ENCODE measurements at places on chromosomes 5 and 9.

GRCh38 chr5:154593071-154593470 is 115.0 kb upstream of the HAND1 start:
- no peak for DNase-seq

DNA sequence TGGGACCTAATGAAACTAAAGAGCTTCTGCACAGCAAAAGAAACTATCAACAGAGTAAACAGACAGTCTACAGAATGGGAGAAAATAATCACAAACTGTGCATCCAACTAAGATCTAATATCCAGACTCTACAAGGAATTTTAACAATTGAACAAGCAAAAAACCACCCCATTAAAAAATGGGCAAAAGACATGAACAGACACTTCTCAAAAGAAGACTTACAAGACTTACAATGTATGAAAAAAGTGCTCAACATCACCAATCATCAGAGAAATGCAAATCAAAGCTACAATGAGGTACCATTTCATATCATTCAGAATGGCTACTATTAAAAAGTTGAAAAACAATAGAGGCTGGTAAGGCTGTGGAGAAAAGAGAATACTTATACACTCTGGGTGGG is 58.0 kb downstream of the SHOC1 start:
- DNase-seq, result no peak

DNA sequence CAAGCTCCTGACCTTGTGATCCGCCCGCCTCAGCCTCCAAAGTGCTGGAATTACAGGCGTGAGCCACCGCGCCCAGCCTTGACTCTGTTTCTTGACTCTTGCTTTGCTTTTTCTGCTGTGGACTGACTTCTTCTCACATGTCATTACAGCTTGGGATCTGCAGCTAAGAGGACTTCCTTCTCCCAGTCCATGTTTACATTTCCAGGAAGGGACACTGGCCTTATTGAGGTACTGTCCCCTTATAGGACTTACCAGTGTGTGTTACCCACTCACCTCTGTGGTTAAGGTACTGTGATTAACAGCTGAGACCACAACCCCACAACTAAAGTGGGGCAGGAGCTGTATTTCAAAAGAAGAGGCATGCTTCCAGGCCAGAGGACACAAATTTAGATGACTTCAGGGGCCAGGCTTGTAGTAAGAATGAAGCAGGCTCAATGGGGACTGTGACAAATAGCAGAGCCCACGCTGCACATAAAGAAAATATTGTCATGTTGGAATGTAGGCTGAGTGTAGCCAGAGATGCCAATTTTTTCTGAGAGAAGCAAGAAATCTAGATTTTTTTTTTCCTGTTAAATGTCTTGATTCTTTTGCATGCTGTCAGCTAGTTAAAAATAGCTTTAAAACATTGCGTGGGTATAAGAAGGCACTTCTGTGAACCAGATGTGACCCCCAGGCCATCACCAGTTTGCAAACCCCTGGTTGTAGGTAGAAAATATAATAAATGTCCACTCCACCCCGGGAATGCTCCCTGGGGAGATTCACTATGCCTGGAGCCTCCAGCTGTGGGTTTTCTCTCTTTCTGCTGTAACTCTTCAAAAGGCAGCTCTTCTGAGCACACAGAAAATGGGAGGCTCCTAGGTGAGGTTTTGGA is 75.0 kb downstream of the PTPDC1 start:
- DNase-seq, result no peak

DNA sequence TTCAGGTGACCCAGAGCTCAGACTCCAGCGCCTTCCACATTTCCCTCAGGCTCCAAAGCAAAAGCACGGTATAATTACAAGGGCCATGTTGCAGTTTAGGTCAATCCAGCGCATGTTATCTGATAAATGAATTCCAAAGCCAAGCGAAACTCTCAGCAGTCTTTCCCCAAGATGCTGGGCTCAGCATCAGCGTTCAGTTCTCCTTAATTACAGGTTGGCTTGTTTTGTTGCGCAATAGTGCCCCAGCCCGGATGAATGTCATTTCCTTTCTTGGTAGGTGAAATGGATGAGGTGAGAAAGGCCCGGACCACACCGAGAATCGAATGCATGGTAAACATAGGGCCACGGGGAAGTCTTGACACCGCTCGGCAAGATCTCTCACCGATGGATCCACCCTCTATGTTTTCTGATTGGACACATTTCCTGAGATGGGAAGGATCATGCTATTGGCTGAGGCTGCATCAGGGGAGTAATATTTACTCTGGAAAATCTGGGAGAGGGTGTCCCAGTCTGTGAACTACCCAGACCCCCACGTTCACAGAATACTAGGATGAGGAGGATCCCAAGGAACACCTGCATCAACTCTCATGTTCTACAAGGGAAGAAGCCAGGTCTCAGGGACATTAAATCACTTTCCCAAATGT is 221.2 kb upstream of the ANKRD55 start:
- DNase-seq, result no peak

DNA sequence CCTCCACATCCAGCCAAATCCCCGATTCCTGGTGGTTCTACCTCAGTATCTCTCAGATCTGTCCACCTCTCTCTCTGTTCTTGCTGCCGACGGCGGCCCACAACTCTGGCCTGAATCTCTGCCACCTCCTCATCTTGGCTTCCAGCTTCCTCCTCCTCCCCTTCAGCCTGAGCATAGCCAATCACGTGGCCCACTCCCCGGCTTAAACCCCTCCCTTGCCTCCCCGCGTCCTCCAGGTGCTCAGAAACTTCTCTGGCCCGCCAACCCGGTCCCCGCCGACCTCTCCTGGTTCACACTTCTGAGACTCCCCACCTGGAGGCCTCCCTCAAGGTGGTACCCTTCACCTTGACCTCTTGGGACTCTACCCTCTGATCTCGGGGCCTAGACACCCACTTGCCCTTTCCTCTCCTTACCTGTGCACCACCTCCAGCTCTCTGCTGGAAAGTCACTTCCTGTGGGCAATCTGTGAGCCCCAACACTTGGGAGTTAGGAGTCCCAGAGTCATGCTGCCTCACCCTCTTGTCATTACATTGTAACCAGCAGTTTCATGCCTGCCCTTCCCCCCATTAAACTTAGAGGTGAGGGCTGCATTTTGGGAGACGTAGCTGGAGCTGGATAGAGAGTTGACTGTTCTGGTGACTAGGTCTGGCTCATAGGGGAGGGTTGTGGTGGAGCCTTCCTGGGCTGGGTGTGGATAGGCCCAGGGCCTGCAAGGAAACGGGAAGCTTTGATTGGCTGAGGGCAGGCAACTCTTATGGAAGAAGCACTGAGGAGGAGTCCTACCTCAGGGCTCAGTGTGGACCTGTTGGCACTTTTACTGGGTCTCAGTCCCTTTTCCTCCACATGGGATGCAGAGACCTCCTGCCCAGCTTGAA is 4.5 kb upstream of the SET start:
- peak; percentile 85 for DNase-seq

- no peak for DNase-seq
Measured at GRCh38 chr9:120942186-120943001, 15.8 kb upstream of the TRAF1 start.

DNA sequence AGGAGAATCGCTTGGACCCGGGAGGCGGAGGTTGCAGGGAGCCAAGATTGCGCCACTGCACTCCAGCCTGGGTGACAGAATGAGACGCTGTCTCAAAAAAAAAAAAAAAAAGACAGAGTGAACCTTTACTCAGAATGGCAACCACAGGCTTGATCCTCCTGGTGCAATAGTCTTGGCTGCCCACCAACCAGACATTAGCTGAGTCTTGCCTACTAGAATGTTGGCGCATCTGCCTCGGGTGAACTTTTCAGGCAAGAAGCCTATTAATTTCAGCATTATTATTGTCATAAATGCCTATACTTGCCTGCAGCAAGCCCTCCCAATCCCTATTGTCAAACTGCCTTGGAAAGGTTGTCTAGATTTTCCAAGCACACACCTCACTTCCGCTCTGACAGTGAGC is 4.2 kb downstream of the SERINC5 start:
- no peak for DNase-seq

GRCh38 chr5:5782402-5782801 is 359.9 kb downstream of the ICE1 start:
- DNase-seq, result no peak

GRCh38 chr5:60365001-60365400 is 335.0 kb downstream of the DEPDC1B start:
- DNase-seq, result no peak

DNA sequence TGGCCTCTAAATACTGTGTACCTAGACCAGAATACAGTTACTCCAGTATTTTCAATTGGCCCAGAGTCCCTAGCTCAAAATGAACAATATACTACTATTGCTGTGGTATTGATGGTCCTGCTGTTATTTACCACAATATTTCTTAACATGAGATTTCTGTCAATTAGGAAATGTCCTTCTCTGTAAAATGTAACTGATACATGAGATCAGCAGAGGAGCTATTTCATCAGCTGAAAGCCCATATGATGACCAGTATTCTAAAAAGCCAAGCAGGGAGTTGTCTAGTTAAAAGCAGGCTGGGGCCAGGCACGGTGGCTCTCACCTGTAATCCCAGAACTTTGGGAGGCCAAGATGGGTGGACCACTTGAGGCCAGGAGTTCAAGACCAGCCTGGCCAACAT is 187.7 kb upstream of the PTGER4 start:
- no peak for DNase-seq

- DNase-seq, result peak; percentile 68
Measured at GRCh38 chr9:125558453-125559092, 148.4 kb downstream of the MAPKAP1 start.

GRCh38 chr9:113673726-113674125 is 202.4 kb upstream of the ZNF618 start:
- no peak for DNase-seq

- no peak for DNase-seq
Measured at GRCh38 chr5:53557386-53557785, 3.1 kb upstream of the NDUFS4 start.

DNA sequence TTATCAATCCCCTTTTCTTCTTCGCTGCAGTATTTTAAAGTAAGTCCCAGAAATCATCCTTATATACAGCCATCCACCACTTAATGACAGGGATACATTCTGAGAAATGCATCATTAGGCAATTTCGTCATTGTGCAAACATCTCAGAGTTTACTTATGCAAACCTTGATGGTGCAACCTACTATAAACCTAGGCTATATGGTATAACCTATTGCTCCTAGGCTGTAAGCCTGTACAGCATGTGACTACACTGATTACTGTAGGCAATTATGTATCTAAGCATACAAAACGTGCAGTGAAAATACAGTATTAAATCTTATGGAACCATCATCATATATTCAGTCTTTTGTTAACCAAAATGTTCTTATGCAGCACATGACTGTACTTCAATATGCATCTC is 36.8 kb downstream of the SAXO1 start:
- DNase-seq, result no peak

DNA sequence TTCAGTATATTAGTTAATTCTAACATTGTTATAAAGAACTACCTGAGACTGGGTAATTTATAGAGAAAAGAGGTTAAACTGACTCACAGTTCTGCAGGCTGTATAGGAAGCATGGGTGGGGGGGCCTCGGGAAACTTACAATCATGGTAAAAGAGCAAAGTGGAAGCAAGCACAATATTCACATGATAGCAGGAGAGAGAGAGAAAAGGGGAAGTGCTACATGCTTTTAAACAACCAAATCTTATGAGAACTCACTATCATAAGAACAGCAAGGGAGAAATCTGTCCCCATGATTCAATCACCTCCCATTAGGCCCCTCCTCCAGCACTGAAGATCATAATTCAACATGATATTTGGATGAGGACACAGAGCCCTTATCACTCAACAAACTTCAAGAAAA is 324.9 kb downstream of the ZNF608 start:
- no peak for DNase-seq

- DNase-seq, result no peak
Measured at GRCh38 chr9:28961623-28962022, 1388.3 kb upstream of the C9orf72 start.

DNA sequence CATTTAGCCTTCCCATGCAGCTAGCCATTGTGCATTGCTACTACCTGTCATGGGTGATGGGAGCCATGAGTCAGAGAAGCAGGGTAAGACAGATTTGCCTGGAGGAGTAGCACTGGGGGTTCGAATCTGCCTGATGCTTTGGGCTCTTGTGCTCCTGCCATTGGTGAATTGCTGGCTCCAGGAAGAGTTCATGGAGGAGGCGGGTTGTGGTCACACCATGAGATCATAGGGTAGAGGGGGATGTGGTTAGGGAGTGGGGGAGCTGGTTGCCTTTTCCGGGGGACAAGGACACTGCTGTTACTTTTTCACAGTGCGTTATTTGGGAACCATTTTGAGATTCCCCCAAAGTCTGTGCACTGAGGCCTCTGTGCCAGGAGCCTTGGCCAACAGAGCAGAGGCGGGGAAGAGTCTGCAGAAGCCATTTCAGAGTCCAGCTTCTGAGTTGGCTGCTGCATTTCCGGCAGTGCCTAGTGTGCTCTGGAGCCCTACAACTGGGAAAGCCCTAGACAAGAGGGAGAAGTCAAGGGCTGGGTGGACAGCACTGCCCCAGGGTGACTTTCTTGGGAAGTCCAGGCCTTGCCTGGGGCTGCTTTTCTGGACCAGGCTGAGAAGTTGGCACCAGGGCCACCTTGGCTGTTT is 6.2 kb downstream of the ANGPTL2 start:
- DNase-seq, result peak; percentile 21

GRCh38 chr9:36878986-36879982 is 154.8 kb downstream of the PAX5 start:
- DNase-seq, result no peak

- DNase-seq, result no peak
Measured at GRCh38 chr5:180135128-180135955, 63.8 kb upstream of the RNF130 start.

- DNase-seq, result peak; percentile 13
Measured at GRCh38 chr9:7186175-7186574, 428.4 kb downstream of the KDM4C start.

DNA sequence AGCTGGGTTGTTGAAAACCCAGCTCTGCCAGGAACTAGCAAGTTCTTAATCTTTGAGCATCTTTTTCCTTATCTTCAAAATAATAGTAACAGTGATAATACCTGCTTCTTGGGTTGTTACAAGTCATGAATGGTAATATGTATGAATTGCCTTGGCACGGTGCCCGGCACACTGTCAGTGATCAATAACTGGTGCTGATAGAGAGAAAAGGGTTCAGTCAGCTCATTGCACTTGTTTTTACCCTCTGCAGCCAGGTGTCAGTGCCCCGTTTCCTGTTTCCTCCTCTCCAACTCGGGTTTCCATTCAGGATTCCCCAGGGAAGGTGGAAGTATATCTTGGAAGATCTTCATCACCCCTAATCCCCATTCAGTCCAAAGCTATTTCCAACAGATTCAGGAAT is 15.8 kb upstream of the NIPAL4 start:
- DNase-seq, result no peak

Measured in activated CD4-positive, alpha-beta T cell treated with anti-CD3 and anti-CD28 coated beads, Interleukin-2, amount 10 ng/mL, durations not matched to agents 7 days and 5 days (primary cell).